Thymus (tissue), 14 donors: ENCODE measurements at places on chromosomes 5 and 9.

DNA sequence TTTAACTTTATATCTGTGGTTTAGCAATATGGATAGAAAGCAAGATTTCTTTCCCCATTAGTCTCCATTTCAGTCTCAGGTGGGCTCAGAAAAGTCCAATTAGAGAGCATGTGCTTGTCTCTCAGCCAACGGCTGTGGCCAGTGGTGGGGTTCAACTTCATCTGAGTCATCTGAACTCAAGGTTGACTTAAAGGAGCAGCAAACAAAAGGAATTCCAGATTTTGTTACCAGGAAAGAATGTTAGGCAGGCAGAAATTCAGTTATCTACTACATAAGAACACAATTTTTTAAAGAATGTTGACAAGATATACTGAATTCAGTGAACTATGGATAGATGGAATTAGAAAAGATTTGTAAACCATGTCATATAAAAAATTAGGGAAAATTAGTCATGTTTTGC is 784.1 kb downstream of the MAT2B start:
- no peak for DNase-seq

- DNase-seq: no peak
These were observed 318.2 kb upstream of the CLINT1 start for GRCh38 chr5:158177146-158177545.

DNA sequence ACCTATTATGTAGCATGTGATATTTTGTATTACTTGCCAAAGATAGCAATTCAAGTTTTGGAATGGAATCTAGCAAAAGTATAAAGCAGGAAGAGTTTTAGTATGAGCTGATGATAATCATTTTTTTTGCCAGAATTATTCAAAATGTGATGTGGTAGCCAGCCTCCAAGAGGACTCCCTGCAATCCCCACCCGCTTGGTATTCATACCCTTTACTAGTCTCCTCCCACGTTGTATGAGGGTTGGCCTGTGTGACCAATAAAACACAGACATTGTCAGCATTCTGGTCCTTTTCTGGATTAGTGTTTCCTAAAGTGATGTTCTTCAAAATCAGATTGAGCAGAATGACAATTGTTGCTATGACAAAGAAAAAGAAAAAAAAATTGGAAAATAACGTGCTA is 63.8 kb downstream of the TARS1 start:
- no peak for DNase-seq

GRCh38 chr5:57687596-57687995 is 205.0 kb upstream of the ACTBL2 start:
- no peak for DNase-seq

DNA sequence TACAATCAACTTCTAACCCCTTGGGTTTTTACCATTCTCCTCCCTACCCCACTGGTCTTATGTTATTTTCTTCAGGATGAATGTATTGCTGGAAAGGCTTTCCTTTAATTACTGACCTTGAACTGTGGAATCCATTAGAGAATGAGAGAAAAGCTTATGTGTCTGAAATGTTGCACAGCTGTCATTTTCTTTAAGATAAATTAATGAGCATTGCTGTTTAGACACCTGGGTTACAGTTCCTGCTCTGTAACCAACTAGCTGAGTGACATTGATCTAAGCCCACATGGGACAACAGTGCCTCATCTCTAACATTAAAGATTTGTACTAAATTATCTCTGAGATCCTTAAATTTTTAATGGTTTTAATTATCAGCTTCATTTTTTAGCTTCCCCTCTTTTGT is 507.0 kb downstream of the TAF11L14 start:
- no peak for DNase-seq

DNA sequence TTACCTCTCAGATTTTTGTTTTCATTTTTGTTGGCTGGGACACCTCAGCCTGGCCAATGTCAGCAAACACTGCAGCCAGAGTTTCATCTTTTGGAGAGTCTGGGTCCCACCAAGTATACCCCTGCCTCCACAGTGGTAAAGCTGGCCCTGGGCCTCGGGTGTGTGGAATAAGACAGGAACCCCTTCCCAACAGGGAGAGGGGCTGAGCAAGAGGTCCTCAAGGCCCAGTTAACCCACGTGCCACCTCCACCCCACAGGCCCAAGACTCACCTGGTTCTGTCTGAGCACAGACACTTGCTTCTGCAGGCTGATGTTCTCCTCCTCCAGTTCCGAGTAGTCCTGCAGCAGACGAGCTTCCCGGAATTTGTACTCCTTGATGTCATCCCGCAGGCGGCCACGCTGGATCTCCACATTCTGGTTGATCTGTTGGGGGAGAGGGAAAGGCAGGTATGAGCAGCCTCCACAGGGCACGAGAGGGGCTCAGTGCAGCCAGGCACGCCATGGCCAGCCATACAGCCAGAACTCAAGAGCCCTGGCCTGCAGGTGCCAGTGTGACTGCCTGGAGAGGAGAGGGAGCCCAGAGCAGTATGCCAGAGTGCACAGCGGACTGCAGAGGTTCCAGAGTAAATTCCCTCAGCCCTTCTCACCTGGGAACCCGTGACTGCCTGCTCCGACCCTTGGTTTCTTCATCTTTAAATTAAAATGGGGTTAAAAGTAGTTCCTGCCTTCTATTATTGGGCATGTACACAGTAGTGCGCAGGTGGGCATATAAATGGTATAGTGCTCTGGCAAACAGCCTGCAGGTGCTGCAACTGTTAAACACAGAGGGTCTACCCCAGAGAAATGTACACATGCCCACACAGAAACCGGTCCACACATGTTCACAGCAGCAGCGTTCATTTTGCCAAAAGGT is 42.0 kb downstream of the BICD2 start:
- no peak for DNase-seq

GRCh38 chr5:153546566-153546965 is 56.1 kb downstream of the GRIA1 start:
- no peak for DNase-seq

DNA sequence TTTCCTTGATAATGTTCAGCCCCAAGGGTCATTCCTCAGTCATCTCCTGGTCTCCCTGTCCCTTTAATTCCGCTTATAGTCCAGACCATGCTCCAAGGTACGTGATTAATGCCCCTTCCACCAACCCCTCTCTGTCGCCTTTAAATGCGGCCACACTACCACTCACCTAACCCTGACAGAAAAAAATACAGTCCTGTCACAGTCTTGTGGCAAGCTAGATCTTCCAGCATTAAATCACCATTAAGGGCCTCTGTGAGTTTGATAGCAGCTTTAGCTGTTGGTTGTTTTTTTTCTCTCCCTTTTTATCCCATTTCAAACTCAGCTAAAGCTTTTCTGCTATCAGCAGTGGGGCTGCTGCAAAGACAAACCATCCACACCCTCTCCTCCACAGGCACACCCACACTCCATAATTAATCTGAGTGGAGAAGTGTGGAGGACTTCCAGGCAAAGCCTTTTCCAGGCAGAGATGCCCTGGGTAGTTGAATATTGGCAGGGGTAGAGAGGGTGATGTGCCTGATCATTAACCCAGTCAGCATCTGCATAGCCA is 522.7 kb upstream of the CLINT1 start:
- no peak for DNase-seq

GRCh38 chr5:180007582-180007981 is 64.0 kb downstream of the RNF130 start:
- DNase-seq: no peak

DNA sequence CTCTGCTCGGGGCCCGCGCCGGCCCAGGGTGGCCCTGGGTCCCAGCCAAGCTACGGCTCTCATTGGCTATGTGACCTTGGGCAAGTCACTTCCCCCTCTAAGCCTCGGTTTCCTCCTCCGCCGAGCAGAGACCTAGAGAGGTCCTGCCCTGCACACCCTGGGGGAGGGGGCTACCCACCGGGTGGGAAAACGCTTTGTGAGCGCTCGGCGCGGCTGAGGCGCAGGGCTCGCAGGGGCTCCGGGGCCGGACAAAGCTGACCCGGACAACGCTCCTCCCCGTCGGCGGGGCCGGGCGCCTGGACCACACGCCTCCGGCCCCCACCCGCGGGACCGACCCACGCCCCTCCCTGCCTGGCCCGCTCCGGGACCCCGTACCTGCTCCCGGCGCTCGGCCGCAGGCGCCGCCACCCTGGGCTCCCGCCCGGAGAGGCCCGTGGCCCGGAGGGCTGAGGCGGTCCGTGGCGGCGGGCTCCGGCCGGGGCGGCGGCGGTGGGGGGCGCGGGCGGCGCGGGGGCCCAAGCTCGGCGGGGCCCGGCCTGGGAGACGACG is 85.7 kb upstream of the MELK start:
- DNase-seq: no peak

GRCh38 chr5:52928689-52929088 is 60.5 kb upstream of the ITGA2 start:
- no peak for DNase-seq

- no peak for DNase-seq
These were observed 24.2 kb upstream of the MACIR start for GRCh38 chr5:103234239-103234975.

- DNase-seq: no peak
These were observed 391.5 kb downstream of the FGF10 start for GRCh38 chr5:43997647-43998272.

DNA sequence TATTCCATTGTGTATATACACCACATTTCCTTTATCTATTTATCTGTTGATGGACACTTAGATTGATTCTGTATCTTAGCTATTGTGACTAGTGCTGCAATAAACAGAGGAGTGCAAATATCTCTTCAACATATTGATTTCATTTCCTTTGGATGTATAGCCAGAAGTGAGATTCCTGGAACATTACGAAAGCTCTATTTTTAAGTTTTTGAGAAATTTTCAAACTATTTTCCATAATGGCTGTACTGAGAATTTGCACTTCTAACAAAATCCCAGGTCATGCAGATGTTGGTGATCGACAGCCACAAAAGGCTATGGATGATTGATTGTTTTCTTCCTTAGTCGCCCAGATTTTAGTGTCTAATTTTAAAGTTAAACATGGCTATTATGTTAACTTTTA is 132.7 kb upstream of the MTAP start:
- DNase-seq: no peak

- no peak for DNase-seq
These were observed 114.7 kb downstream of the LURAP1L start for GRCh38 chr9:12889402-12890106.

- no peak for DNase-seq
These were observed 90.0 kb downstream of the TMEM167A start for GRCh38 chr5:82987188-82987587.

GRCh38 chr9:7790022-7790818 is 9.4 kb downstream of the DMAC1 start:
- DNase-seq: no peak

- DNase-seq: no peak
These were observed 34.4 kb downstream of the APC start for GRCh38 chr5:112772124-112772523.

DNA sequence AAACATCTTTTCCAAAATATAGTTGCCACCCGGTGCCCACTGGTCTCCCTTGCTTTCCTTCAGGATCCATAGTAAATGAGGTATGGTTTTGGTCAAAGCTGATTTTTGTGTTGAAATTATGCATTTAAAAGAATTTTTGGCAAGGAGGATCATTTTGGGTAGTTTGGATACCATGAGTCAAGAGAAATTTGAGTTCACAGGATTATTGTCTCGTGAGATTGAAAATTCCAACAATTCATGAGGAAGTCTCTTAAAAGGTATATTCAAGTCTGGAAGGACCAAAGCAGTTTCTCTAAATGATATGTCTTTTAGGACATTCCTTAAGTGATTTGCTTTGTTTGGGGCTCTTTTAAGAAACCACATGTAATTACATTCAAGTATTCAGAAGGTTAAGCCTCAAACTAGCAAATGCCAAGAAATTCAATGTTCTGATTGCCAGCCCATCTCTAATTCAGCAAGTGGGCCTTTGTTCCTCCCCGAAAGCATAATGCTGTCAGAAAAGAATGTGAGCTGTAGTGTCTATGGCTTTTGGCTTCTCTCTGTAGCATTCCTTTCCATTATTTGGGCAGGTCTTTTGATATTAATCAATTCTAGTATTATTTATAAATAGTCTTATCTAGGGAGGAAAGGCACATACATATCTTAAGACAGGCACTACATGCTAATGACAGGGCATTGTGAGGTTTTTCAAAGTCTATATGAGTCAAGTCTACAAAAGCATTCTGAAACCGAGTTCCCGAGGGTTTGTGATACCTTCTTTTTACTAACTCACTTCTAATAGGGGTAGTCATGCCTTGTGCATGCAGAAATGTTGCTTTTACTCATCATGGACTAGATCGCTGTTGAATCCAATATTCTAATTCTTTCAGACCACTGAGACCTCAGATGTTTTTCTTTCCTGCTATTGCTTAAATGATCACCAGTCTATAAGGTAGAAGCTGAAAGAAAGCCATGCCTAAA is 453.9 kb downstream of the ENC1 start:
- no peak for DNase-seq

GRCh38 chr9:16680541-16680940 is 189.9 kb downstream of the BNC2 start:
- DNase-seq: no peak

DNA sequence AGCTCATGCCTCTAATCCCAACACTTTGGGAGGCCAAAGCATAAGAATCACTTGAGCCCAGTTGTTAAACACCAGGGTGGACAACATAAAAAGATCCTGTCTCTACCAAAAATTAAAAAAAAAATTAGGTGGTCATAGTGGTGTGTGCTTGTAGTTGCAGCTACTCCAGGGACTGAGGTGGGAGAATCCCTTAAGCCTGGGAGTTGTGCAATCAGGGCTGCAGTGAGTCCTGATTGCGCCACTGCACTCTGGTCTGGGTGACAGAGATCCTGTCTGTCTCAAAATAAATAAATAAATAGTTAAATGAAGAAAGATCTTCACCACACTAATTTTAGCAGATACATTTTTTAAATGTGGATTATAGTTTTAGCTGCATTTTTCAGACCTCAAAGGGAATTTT is 433.2 kb downstream of the MAT2B start:
- DNase-seq: no peak

DNA sequence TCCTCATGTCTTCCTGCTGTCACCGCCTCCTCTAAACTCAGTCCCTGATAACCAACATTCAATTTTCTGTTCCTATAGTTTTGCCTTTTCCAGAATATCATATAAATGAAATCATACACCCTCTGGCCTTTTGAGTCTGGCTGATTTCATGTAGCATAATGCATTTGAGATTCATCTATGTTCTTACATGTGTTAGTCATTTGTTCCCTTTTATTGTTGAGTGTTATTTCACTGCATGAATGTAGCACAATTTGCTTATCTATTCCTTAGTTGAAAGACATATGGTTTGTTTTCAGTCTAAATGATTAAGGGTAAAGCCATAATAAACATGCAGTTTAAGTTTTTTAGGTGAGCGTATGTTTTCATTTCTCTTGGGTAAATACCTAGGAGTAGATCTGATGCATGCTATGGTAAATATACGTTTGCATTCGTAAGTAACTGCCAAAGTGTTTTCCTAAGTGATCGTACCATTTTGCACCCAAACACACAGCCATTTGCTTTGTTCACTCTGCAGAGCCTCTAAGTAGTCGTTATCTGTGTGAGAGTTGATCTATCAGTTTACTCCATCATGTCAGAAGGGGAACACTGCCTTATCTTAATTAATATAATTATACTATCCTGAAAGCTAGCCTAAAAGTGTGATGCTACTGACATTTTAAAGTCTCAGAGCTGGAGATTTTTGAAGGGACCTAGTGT is 460.8 kb downstream of the DMAC1 start:
- no peak for DNase-seq

DNA sequence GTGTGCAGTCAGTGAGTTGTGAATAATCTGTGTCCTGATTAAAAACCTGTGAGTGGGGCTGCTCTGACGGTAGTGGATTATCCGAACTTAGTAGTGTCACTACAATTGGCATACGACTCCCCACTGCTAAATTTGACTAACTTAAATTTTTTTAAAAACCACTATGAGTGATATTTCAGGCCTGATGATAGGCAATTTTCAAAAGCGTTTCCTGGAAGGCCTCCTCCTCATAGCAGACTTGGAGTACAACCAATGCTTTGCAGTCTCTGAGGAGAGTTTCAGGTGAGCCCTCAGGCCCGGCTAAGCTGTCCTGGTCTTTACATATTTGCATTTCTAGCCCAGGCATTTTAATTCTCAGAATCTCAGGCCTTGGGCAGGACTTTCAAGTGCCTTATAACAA is 10.8 kb downstream of the BTNL8 start:
- DNase-seq: no peak
